ENCODE measurements at places on chromosomes 6 and 20.

- no peak for DNase-seq
These were observed 1263.3 kb upstream of the EYS start for GRCh38 chr6:66970373-66970772.

DNA sequence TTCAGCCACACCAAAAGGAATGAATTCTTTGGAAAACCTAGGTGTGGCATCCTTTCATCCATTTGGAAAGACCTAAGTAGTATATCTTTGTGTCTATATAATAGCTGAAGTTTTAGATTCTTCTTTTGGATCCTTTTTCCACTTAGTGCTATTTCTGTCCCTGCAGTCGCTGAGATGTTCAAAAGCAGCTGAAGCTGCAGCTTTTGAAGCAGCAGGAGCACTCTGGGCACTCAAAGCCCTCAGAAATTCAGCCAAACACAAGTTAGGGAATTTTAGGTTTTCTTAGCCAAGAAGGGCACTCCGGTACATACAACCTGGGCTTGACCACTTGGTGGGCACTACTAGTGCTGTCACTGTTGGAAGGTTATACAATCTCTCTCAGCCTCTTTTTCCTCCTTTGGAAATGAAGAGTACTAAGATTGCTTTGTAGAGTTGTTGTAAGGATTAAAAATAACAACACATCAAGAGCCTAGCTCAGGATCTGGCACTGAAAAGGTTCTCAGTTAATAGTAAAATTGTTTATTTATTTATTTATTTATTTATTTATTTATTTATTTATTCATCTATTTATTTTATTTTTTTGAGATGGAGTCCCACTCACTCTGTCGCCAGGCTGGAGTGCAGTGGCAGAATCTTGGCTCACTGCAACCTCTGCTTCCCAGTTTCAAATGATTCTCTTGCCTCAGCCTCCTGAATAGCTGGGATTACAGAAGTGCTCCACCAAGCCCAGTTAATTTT is 71.9 kb upstream of the SLC22A16 start:
- no peak for DNase-seq

- no peak for DNase-seq
These were observed 229.3 kb downstream of the TMEM242 start for GRCh38 chr6:157094038-157094437.

DNA sequence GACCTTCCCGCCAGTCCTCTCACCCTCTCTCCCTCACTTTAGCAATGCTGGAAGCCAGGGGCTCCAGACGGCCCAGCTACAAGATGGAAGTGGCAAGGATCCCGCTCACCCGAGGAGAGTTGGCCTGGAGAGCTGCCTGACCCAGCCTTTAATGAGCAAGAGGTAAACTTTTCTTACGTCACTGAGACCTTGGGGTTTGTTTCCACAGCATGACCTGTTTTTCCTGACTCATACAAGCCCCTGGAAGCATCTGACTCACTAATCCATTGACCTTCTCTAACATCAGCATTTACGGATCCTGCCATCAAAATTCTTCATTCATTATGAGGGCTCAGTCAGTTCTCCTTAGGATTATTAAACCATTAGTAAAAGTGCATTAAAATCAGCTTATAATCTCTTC is 120.4 kb downstream of the MYLK4 start:
- peak; percentile 95 for DNase-seq

DNA sequence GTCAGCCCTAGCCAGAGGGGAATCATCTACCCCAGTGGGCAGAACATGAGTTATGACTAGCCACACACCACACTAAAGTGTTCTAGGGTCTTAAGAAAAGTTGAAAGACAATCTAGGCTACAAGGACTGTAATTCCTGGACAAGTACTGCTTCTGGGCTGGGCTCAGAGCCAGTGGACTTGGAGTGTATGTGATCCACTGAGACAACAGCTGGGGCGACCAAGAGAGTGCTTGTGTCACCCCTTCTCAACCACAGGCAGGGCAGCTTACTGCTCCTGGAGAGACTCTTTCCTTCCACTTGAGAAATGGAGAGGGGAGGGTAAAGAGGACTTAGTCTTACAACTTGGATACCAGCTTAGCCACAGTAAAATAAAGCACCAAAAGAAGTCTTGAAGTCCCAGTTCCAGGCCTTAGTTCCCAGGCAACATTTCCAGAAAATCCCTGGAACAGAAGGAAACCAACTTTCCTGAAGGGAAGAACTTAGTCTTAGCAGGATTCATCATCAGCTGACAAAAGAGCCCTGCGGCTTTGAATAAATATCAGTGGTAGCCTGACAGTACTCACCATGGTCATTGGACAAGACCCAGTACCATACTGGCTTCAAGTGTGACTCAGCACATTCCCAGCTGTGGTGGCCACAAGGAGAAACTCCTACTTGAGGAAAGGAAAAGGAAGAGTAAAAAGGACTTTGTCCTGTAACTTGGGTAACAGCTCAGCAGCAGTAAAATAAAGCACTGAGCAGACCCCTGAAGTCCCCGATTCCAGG is 355.1 kb upstream of the ADGRB3 start:
- DNase-seq = peak; percentile 45

GRCh38 chr6:115554060-115554459 is 506.6 kb downstream of the FRK start:
- no peak for DNase-seq

Data from brain microvascular endothelial cell (primary cell).